ENCODE measurements at places on chromosomes 16 and 17. TPM values are rescaled to one million over a fixed set of nuclear protein-coding genes. Genes with fewer than 3 reads are reported as not detected.

Gene RHBDL3
- total RNA-seq = 0.70 TPM

Gene CES1
- 0.20 TPM for total RNA-seq

Gene PMP22
- total RNA-seq = 111 TPM

Gene SLC5A11
- 1.2 TPM for total RNA-seq

Gene PPP1R1B
- total RNA-seq = 1.5 TPM

Gene KCNH6
- total RNA-seq = 0.33 TPM

Gene PSMC3IP
- 1.5 TPM for total RNA-seq
